ENCODE measurements at places on chromosomes 16 and 17.
A peak's percentile ranks its signal among the peaks of the same experiment; 100 is the strongest.

GRCh38 chr17:31100840-31101459 lies 6.2 kb downstream of the NF1 start:
- no peak for DNase-seq

DNA sequence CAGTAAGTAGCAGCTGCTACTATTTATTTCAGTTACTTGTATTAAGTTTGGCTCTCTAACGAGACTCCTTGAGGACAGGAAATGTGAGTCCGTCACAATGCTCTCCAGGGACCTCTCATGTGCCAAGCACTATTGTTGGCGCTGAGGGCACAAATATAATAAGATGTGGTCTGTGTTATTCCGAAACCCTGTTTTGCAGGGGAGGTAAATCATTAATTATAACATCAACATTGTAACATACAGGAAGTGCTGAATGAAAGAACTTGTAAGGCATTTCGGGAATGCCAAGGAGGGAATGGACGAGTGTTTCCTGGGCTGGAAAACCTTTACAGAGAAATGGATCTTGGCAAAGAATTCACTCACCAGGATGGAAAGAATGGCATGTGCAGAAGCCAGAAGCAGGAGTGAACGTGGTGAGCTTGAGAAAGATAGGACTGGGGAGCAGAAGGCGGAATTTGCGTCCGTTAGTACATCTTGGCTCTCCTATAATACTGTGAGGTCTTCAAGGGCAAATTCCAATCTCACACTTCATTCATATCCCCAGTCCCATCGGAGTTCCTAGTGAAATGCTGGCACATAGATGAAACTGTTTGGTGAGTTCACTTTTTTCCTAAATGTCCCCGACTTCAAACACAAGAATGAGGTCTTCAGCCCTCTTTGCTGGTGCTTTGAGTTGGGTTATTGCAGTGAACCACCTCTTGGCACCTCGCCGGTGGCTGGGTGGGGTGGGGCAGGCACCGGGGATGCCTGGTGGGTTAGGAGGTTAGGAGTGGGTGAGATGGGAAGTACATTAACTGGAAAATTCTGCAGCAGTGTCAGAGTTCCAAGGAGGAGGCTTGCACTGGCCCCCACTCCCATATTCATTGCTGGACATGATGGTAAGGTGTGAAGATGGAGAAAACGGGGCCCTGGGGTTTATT lies 11.5 kb downstream of the TAC4 start:
- peak; percentile 36 for DNase-seq

DNA sequence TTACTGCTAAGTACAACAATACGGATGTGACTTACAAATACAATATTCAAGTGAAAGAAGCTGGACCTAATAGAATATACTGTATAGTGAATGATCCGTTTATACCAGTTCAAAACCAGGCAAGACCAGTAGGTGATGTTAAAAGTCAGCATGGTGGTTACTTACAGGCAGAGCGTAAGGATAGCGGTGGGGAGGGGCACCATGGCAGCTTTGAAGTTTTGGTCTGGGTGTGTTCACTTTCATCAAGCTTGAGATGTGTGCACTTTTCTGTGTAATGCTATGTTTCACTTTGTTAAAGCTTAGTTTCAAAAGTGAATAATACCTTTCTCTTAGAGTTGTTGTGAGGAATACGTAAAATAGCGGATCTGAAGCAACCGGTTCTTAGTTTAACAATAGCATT lies 16.5 kb upstream of the SLC35G3 start:
- no peak for DNase-seq

- DNase-seq = no peak
Observed at GRCh38 chr17:21455761-21456160, 79.6 kb downstream of the KCNJ12 start.

DNA sequence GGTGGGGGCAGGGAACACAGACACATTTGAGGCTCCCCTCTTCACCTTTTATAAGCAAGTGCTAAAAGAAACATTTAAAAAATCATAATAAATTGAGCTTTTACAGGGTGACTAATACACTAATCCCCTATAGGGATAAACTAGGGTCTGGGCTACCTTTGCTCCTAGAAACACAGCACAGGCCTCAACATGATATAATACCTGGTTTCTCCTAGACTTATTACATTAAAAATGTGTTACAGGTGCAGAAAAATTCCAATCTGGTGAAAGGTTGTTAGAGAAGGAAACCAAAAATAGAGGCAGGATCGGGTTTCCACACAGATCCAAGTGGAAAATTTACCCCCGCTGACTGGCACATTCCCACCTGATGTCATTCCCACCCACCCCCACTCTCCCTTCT lies 124.7 kb upstream of the NOG start:
- DNase-seq = no peak
